ENCODE measurements at places on chromosomes 11 and 22.

GRCh38 chr11:105937738-105938137 lies 84.3 kb downstream of the MSANTD4 start:
- DNase-seq, result no peak

GRCh38 chr11:28834877-28835276 lies 726.7 kb downstream of the METTL15 start:
- no peak for DNase-seq

DNA sequence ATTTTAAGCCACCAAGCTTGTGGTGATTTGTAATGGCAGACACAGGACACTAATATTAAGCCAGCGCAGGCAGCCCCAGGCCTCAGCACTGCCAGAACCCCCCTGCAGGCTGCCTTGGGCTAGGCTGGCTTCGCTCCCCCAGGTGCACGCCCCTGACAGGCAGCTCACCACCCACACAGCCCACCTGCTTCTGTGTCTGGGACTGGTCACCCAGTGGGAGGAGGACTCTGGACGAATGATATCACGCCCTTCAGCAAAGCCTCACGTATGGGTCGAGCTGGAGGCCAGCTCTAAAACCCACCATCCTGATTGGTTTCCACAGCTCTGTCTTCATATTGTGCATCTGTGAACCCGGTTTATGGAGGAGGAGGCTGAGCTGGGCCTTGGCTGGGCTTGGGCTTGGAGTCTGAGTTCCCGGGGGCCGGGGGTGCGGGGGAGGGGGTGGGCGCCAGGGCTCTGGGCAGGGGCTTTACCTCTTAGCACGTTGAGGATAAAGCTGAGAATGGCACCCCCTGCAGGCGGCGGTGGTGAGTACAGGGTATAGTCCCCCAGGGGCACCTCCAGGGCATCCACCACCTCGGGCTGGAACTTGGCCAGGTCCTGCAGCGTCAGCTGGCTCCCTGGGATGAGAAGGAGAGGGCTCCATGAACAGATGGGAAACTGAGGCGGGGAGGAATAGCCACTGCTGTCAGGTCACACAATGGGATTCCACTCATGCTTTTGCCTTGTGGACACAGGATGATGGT lies 13.8 kb downstream of the GGT5 start:
- DNase-seq, result no peak

- DNase-seq, result no peak
These were observed 37.1 kb upstream of the NNMT start for GRCh38 chr11:114259124-114259526.

DNA sequence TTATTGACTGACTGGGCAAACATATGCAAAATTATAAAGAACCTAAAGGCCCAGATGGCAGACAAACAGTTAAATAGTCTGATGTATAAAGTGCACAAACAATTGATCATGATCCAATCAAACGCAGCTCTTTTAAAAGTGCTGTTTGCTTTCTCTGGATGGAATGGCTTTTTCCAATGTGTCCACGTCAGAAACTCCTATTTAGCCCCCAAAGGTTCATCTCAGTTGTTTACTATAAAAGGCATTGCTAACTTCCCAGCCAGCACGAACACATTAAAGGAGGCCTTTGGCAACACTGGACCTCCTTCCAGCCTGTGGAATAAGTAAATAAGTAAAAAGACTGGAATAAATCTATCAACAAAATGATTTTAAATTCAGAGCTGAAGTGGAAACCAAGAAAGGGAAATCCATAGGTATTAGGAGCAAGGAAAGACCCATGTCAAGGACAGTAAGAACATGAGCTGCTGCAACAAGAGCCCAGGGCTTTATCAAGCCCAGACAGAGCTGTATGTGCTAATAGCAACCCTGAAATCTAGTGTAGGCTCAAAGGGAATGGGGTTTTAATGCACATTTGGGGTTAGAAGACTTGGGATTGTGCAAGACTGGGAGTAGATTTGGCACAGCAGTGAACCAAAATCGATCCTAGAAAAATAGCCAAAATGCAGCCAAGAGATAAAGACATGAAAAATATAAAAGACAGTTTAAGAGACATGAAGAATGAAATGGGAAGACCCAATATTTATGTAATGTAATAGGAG lies 105.4 kb downstream of the EFCAB6 start:
- DNase-seq, result no peak
